D341Med (cell line): ENCODE measurements at places on chromosomes 2 and 18.

DNA sequence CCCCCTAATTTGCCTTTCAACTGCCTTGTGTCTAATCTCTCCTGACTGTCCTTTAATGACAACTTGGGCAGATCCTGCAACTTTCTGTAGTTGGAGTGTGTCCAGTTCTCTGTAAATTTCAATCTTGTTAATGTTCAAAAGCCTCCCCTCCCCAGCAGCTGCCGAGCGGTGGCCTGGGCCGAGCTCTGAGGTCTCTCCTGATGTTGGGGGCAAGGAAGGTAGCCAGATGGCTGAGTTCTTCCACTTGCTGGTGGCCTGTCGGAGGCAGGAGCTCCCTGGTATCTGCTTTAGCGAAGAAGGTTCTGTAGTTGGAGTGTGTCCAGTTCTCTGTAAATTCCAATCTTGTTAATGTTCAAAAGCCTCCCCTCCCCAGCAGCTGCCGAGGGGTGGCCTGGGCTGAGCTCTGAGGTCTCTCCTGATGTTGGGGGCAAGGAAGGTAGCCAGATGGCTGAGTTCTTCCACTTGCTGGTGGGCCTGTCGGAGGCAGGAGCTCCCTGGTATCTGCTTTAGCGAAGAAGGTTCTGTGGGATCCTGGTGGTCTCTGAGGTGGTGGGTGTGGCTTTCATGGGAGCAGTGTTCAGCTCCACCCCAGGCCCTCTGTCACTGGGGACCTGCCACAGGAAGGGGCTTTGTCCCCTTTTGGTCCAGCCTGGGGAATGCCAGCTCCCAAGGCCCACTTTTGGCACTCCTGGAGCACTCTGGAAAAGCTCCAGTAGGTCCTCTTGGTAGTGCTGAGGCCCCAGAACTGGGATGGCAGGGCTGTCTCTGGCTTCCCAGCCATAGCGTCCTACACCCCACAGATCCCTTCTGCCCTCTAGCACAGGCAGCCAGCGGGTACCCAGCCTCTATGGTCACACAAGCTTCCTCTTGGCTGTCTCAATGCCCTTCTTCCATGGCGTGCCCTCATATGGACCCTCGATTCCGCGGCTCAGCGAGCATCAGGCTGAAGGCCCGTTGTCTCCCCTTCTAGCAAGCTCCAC, 211.9 kb downstream of the ALPK2 start:
- no peak for DNase-seq

DNA sequence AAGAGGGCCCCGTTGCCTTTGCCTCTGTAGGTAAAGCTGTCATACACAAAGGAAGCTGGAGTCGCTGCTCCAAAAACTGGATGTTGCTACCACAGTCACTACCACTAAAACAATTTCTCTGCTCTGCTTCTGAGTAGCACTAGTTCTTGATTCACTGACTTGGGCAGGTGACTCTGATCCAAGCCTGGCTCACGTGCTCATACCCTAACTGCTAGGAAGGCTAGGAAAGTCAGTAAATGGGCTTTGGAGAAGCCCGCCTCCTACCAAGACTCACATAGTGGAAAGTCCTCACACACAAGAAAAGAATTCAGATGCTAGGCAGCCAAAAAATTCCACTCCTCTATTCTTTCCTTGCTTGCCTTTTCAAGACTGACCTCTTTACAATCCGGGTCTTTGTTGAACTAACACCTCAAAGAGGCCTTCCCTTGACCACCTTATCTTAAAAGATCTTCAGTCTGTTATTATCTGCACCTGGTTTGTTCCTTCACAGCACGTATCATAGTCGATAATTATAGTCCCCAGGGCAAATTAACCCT, 11.4 kb upstream of the DYNC1I2 start:
- no peak for DNase-seq

DNA sequence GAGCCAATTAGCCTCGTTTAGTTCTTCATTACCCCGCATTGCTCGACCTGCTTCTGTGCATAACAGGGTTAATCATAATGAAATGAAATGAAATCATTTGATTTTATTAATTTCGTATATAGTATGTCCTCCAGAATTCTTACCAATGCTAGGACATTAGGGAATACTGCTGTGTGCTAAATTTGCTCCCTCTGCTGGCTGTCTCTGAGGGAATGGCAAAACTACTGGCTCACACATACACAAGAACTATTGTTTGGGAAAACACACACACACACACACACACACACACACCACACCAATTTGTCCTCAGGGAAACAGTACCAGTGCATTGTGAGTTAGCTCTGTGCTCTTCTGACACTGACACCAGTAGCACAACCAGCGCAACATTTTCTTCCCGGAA, 273.3 kb upstream of the TCF4 start:
- peak; percentile 40 for DNase-seq

DNA sequence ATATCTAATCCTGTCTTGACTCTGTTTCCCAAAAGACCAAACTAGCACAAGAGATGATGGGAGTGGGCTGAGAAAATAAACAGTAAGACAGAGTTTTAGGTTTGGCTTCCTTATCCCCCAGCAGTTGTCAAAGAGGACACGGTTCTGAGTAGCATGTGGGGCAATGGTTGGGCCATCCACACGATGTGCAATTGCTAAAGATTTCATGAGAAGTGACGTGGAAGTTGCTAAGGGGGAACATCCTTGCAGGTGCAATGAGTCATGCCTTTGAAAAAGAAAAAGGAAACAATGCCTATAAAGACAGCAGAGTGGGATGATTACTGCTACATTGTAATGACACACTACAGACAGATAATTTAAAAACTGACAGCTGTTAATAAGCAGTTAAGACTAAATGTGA, 1395.8 kb downstream of the LRP1B start:
- no peak for DNase-seq

- DNase-seq: no peak
These were observed 810.4 kb upstream of the HS6ST1 start for GRCh38 chr2:129129087-129129486.

- no peak for DNase-seq
These were observed 302.0 kb downstream of the PIEZO2 start for GRCh38 chr18:10847408-10847790.

- DNase-seq: no peak
These were observed 88.8 kb downstream of the CD8B2 start for GRCh38 chr2:106575955-106576354.

GRCh38 chr18:58309099-58309498, 265.1 kb downstream of the NEDD4L start:
- DNase-seq: no peak

GRCh38 chr2:222615320-222615719, 40.6 kb downstream of the FARSB start:
- DNase-seq: no peak

- no peak for DNase-seq
These were observed 54.7 kb upstream of the SLC1A4 start for GRCh38 chr2:64934530-64934929.
